ENCODE measurements at places on chromosomes 7 and 10.

DNA sequence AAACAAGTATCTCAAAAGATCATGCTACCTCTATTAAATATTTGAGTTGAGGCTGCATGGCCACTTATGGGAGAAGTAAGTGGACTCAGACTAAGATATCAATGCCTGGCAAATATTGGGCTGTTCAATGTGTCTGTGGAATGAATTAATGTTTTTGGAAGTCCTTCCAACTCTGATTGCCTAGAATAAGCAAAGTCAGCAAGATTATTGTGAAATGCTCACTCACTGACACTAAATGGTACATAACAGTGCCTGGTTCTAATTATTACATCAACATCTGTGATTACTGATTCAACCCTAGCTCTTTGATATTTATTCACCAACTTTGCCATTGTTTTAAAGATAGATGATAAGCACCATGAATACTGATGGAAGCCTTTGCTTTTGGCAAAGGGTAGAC, 45.5 kb upstream of the HDAC9 start:
- H3K4me1 ChIP-seq = no peaks in the 10 kb centered on the region
- no peaks in the 10 kb centered on the region for H3K27me3 ChIP-seq
- no peak for DNase-seq
- no peaks in the 10 kb centered on the region for H3K36me3 ChIP-seq
- H3K27ac ChIP-seq = no peak overlapping the region

- peaks cover 28% of the 10 kb centered on the region for H3K4me1 ChIP-seq
- no peaks in the 10 kb centered on the region for H3K27me3 ChIP-seq
- peaks cover 4% of the 10 kb centered on the region for H3K36me3 ChIP-seq
- no peak overlapping the region for H3K4me3 ChIP-seq
- DNase-seq = no peak
Observed at GRCh38 chr10:31888442-31888841, 40.2 kb downstream of the ARHGAP12 start.

DNA sequence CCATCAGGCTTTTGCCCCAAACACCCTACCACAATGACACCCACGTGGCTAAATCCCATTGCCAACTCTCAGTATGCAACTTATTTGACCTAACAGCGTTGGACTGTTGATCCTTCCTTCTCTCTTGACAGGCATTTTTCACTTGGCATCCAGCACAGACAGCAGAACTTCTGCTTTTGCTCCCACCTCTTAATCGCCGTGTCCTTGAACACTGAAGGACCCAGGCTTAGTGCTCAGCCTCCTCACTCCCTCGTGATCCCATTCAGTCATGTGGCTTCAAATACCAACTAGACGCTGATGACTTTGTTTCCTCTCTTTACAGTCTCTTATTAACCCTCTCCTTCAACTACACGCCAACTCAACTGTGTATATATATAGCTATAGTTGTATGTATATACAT, 25.0 kb downstream of the ZFAND2A start:
- no peak for DNase-seq
- peaks cover 13% of the 10 kb centered on the region for H3K4me1 ChIP-seq
- H3K27ac ChIP-seq = no peak overlapping the region
- H3K36me3 ChIP-seq = no peaks in the 10 kb centered on the region

DNA sequence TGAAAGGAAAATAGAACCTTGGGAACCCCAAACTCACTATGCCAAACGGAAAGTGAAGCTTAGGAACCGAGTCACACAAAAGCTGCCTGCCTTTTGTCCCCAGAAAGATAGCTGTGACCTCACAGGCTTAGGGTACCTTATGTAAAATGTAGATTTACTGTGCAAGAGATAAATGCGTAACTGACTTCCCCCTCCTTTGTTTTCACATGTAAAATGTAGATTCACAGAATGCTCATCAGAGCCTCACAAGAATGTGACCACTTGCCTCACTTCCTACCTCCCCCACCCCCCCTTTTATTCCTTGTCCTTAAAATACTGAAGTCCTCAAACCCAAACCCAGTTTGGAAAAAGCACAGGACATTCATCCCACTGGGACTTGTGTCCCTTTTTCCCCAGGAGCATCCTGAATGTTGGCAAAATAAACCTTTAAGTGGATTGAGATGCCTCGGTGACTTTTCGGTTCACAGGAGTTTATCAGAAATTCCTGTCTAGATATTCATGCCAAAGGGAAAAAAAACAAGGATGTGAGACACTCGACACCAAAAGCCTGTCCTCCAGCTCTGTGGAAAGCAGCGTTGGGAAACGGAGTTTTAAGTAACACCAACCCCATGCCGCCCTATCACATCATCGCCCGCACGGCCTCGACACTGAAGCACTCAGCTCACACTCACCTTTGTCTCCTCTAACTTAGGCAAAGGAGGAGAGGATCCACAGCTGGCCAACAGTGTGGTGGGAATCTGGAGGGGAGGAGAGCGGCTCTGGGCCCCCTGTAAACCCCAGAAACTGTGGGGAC, 45.9 kb downstream of the SVIL start:
- H3K4me3 ChIP-seq = no peak overlapping the region
- no peak for DNase-seq
- H3K36me3 ChIP-seq = peaks cover 2% of the 10 kb centered on the region
- H3K27ac ChIP-seq = no peak overlapping the region
- no peaks in the 10 kb centered on the region for H3K27me3 ChIP-seq

- H3K4me3 ChIP-seq = no peak overlapping the region
- peaks cover 19% of the 10 kb centered on the region for H3K27me3 ChIP-seq
- no peak overlapping the region for H3K27ac ChIP-seq
- H3K36me3 ChIP-seq = no peaks in the 10 kb centered on the region
Observed at GRCh38 chr7:30928254-30928872, 16.7 kb downstream of the AQP1 start.

- no peaks in the 10 kb centered on the region for H3K27me3 ChIP-seq
- H3K36me3 ChIP-seq = no peaks in the 10 kb centered on the region
- H3K4me3 ChIP-seq = no peak overlapping the region
- peaks cover 35% of the 10 kb centered on the region for H3K4me1 ChIP-seq
- no peak for DNase-seq
Observed at GRCh38 chr10:79266084-79266483, 81.2 kb upstream of the PPIF start.

- H3K4me3 ChIP-seq = no peak overlapping the region
- no peak for DNase-seq
- no peaks in the 10 kb centered on the region for H3K27me3 ChIP-seq
- no peaks in the 10 kb centered on the region for H3K36me3 ChIP-seq
- no peak overlapping the region for H3K27ac ChIP-seq
Observed at GRCh38 chr10:132347931-132348267, 15.9 kb downstream of the LRRC27 start.

GRCh38 chr10:92811986-92812385, 36.3 kb upstream of the EXOC6 start:
- H3K4me3 ChIP-seq = no peak overlapping the region
- no peaks in the 10 kb centered on the region for H3K4me1 ChIP-seq
- DNase-seq = no peak
- H3K27me3 ChIP-seq = peaks cover 4% of the 10 kb centered on the region
- peaks cover 4% of the 10 kb centered on the region for H3K36me3 ChIP-seq

DNA sequence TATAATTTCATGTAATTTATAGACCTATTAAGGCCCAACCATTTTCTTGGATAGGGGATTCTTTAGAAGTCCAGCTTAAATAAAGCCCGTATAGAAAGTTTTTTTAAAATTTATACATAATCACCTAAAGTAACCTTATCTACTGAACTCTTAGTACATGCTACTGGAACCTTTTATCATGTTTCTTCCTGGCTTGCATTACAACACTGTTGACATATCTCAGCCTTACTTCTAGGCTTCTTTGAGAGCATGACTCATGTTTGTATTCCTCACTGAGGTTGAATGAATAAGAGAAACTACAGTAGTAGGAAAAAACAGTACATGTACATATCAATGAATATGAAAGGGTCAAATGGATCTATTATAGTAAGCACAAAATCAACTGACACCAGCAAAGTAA, 8.2 kb upstream of the MAGI2 start:
- no peaks in the 10 kb centered on the region for H3K27me3 ChIP-seq
- no peak for DNase-seq
- no peak overlapping the region for H3K4me3 ChIP-seq

DNA sequence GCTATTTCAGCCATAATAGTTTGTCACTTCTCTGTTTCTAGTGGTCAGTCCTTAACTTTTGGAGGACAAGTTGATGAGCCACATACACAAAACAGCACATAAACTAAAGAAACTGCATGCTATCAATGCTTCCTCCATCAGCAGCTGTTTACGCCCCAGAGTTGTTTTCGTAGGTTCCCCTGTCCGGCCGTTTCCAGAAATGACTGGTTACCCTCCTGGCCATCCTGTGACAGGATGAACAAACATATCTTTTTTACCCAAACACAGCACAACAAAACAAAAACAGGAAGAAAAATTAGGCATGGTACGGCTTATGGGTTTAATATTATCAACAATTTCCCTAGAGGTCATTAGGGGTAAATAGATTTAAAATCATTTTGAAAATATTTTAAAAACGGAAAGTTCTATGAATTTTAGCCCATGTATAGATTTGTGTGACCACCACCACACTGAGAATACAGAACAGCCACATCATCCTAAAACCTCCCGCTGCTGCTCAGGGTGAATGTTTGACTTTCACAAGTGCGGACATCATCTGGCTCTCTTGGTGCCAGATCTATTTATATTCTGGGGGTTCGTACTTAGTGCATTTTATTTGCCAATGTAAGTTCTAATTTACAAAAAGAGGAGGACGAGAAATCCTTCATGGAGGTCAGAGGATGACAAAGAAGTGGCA, 74.8 kb downstream of the HIPK2 start:
- peaks cover 14% of the 10 kb centered on the region for H3K4me1 ChIP-seq
- no peak overlapping the region for H3K27ac ChIP-seq
- no peaks in the 10 kb centered on the region for H3K27me3 ChIP-seq

GRCh38 chr10:88831709-88832108, 19.9 kb downstream of the ANKRD22 start:
- peak overlapping the region; percentile 66 for H3K27ac ChIP-seq
- H3K36me3 ChIP-seq = no peaks in the 10 kb centered on the region
- peaks cover 31% of the 10 kb centered on the region for H3K4me1 ChIP-seq

- DNase-seq = no peak
- peaks cover 12% of the 10 kb centered on the region for H3K27me3 ChIP-seq
- H3K36me3 ChIP-seq = peaks cover 2% of the 10 kb centered on the region
- no peaks in the 10 kb centered on the region for H3K4me1 ChIP-seq
- no peak overlapping the region for H3K4me3 ChIP-seq
Observed at GRCh38 chr10:71087622-71088021, 124.7 kb upstream of the UNC5B start.

DNA sequence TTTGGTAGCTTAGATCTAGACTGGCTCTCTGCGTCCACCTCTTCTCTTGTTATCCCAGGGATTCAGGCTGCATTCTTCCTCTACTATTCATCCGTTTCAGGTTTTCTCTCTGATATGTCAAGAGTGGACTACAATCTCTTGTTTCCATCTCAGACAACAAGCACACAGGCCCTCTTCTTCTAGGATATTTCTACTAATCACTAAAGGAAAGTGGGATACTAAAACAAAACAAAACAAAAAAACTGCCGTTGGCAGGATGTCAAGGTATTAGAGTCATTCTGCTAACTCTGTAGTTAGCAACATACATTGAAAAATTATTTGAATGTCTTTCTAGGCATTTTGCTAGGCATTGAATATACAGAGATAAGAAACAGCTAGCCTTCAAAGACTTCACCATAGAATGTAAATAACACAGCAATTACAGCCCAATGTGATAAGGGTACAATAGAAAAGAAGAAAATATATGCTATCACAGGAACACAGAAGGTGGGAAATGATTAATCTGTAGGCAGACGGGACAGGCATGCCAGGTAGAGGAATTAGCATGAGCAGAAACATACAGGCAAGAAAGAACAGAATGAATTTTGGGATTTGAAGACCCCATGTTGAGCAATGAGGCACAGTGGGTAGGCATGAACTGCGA, 210.5 kb downstream of the CSTF2T start:
- no peak for DNase-seq
- H3K27me3 ChIP-seq = no peaks in the 10 kb centered on the region
- no peaks in the 10 kb centered on the region for H3K4me1 ChIP-seq
- H3K4me3 ChIP-seq = no peak overlapping the region
- H3K36me3 ChIP-seq = no peaks in the 10 kb centered on the region

GRCh38 chr10:11299125-11299524, 281.5 kb downstream of the CELF2 start:
- peaks cover 19% of the 10 kb centered on the region for H3K4me1 ChIP-seq
- no peaks in the 10 kb centered on the region for H3K27me3 ChIP-seq
- peaks cover 28% of the 10 kb centered on the region for H3K36me3 ChIP-seq
- DNase-seq = no peak

GRCh38 chr7:46317256-46317655, 396.2 kb upstream of the IGFBP3 start:
- H3K36me3 ChIP-seq = no peaks in the 10 kb centered on the region
- H3K4me1 ChIP-seq = no peaks in the 10 kb centered on the region
- DNase-seq = no peak
- H3K27me3 ChIP-seq = no peaks in the 10 kb centered on the region
- no peak overlapping the region for H3K27ac ChIP-seq

DNA sequence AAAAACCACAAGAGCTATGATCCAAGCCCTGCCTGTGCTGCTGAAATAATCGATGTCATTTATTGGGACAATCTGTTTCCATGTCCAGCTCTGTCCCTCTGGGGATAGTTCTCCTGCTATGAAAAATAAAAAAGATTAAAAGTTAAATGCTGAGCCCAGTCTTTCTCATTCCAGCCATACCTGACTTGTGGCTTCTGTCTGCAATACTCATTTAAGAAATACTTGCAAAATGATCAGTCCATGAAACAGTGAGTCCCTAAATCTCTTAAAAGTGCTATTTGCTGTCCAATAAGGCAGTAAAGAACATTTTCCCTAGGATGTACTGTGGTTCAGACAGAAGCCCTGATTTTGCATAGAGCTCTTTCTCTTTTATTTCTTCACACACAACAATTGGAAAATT, 91.7 kb downstream of the SLC16A9 start:
- no peak for DNase-seq
- H3K27me3 ChIP-seq = peaks cover 12% of the 10 kb centered on the region
- no peak overlapping the region for H3K4me3 ChIP-seq
- peaks cover 2% of the 10 kb centered on the region for H3K4me1 ChIP-seq
- no peaks in the 10 kb centered on the region for H3K36me3 ChIP-seq

DNA sequence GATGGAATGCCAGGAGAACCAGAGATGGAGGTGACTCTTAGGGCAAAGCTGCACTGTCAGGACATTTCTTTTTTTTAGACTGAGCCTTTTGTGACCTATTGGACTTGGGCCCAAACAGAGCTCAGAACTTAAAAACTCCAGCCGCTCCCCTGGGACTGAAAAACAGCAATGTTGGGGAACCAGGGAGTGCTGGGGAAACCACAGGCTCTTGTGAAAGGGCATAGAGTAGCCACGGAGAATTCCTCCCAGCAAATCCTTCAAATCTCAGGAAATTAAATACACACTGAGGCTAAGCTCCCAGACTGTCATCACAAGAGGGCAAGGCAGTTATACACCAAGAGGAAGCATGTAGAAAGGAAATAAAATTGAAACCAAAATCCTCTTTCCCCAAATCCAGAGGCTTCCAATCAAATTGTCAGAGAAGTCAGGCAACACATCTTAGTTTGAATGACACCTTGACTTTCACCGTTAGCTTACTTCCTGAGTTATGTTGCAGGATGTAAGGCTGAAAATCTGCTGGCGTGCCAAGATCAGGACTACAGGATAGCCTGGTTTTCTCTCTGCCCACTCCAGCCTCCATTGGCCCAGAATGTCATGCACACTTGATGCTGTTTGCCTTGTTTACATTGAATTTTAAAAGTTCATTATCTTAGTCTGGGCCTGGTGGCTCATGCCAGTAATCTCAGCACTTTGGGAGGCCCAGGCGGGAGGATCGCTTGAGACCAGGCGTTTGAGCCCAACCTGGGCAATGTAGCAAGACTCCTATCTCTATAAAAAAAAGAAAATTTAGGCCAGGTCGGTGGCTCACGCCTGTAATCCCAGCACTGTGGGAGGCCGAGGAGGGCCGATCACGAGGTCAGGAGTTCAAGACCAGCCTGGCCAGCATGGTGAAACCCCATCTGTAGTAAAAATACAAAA, 2.6 kb upstream of the RFC2 start:
- H3K27ac ChIP-seq = peak overlapping the region; percentile 77
- H3K27me3 ChIP-seq = no peaks in the 10 kb centered on the region
- no peak for DNase-seq
- H3K4me1 ChIP-seq = peaks cover 5% of the 10 kb centered on the region
- no peak overlapping the region for H3K4me3 ChIP-seq
- peaks cover 2% of the 10 kb centered on the region for H3K36me3 ChIP-seq

All from T-helper 17 cell (primary cell).